ENCODE measurements at places on chromosomes 2 and 18. TPM values are rescaled to one million over a fixed set of nuclear protein-coding genes. Genes with fewer than 3 reads are reported as not detected.
A peak's percentile ranks its signal among the peaks of the same experiment; 100 is the strongest.

GRCh38 chr2:224930990-224931389 is 111.3 kb downstream of the DOCK10 start:
- no peak for DNase-seq

DNA sequence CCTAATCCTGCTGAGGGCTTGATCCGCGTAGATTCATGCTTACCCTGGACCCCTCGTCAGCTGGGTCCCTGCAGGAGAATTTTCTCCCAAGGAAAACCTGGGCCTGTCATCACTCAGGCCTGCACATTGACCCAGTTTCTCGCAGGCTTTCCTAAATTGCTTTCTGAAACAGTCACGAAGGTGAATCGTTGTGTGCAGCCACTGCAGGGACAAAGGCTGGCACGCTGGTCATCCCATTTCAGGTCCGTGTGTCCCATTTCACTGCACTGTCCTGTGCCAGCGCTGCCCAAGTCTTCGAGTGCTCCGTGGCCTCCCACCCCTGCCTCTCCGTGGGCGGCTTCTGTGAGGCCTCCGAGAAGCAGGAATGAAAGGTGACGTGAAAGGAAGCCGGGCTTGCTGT is 62.8 kb upstream of the YWHAQ start:
- no peak for DNase-seq

DNA sequence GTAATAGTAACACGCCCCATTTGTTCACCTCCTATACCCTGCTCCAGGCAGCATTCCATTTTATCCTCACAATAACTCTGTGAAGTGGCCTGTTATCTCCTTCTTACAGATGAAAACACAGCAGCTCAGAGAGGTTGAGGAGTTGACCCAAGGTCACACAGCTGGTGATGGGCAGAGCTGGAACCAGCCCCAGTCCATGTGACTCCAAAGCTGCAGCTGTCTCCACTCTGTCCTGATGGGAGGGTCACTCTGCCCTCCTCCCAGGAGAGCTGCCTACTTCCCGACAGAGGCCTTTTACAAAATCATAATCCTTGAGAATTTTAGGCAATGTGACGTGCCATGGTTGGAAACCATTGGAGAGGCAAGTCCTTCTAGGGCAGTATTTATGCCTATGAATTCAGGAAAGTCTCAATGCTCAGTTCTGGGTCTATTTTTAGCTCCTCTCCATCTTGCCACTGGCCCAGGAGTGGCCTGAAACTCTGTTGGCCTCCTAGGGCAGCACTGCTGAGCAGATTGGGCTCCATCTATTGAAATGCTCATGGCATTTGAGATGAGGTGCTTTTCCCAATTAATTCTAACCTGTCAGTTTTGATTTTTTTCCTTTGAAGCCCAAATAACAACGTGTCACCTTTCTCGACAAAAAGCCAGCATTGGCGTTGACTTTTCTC is 162.0 kb upstream of the MSH6 start:
- DNase-seq = no peak

DNA sequence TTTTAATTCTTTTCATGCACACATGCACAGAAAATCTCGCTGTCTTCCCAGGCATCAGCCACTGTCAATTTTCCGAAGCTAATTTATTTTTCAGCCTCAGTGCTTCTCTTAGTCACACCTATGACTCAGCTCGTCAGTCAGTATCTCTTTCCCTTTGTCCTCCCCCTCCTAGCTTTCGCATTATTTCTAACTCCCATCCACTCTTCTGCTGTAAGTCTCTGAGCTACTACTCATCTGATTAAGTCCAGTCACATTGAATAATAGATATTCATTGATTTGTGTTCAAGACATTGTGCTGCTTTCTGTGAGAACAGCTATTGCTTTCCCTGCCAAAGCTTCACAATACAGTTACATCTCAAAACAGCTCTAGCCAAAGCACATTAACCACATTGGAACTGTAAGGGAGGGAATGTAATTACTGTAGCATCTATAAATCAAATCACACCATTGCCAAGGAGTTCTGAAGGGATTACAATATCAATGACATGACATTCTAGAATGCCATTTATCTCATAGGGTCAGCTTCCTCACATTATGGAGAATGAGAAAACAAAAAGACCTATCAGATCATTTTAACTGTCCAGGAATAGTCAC is 89.4 kb downstream of the SCN3A start:
- DNase-seq = no peak

DNA sequence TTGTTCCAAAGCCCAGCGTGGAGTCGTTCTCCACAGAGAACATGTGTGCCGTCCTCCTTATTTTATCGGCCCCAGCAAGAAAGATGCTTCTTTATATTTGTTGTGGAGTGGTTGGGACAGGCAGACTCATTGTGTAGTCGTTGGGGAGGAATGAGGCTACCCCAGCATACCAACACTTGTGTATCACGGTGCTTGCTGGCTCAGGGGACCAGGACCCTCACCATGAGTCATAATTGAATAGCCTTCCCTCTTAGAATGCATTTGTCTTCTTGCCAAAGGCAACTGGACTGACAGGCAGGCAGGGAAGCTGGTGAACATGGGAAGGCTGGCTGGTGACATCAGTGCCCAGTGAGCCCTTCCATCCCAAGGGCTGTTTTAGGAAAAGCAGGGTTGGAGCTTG is 4.7 kb downstream of the CAPN10 start:
- DNase-seq = no peak

DNA sequence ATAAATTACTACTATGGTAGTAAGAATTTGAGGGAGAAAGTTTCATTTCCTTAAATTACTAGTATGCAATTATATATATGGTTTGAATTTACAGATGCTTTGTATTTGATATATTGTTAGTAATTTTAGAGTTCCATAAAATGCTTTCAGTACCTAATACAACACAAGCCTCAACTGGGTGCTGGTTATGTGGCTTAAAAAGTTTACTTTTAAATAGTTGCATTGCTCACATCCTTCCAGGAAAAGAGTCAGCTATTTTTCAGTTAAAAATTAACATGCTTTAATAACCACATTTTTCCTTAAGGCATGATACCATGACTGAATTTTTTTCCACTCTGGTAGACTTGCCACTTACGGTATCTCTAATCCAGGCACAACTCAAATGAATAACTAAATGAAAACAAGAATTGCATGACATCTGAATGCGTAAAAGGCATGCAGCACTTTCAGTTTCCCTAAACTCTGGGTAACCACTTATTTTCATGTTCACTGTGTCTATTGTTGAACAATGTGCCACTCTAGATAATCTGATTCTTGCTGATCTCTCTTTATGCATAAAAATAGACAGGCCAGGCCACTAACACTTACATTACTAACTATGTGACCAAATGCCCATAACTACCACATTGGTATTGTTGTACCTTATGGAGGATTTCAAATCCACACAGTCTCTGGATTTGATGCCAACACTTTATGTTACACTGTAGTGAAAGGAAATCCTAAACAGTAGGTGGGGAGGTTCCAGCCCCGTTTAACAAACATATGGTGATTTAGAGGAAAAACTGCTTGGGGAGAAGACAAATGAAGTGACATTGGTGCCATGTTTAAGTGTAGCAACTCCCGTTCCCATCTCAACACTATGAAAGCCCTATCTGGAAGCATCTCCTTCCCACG is 35.5 kb upstream of the SLC35F5 start:
- no peak for DNase-seq

DNA sequence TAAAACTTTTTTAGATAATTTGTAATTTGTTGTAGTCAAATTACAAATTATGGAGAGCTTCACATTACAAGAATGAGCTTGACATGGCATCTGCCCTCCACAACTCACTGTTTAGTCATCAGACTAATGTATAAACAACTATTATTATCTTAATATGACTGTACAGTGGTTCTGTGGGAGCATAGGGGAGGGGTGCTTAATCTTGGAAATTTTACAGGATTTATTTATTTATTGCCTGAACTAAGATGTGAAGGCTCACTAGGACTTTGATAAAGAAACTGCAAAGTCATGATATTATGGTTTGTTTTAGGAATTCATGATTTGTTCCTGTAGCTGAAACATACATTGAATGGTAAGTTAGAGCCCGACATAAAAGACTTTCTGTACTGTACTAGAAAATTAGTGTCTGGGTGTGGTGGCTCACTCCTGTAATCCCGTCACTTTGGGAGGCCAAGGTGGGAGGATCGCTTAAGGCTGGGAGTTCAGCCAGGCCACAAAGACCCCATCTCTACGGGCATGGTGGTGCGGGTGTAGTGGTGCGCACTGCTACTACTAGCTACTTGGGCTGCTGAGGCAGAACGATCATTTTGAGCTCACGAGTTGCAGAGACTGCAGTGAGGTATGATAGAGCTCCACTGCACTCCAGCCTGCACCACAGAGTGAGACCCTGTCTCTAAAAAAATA is 2.1 kb downstream of the MARCHF7 start:
- DNase-seq = no peak

DNA sequence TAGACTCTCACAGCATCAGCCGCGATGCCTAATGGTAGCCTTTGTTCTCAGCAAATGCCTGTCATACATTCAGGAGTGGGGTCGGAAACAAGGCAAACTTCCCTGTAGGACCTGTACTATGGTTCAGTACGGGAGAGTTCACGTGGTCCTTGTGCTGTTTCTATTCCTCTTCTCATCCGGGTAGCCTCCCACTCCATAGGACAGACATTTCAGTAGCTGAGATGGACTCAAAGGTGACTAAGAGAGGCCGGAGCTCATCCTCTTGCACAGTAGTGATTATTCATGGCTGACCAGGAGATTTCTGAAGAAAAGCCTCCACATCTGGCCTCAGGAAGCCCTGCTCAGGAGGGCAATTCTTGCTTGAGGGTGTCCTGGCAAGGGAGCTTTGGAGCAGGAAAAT is 117.8 kb upstream of the SPRED2 start:
- no peak for DNase-seq

DNA sequence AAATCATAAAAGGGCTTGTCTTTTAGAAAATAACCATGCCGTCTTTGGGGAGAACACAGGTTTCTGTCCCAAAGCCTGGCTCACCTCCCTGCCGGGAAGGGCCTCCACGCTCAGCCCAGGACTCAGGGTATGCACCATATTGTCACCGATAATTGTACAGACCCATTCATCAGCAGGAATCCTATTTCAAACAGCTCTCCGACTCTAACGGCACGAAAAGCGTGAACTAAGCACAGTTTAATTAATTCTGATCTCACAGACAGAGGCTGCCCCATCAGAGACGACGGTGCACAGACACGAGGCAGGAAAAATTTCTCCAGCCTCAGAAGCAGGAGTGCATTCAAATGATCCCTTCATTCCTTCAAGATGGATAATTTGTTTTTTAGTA is 276.2 kb downstream of the MYCN start:
- DNase-seq = no peak

DNA sequence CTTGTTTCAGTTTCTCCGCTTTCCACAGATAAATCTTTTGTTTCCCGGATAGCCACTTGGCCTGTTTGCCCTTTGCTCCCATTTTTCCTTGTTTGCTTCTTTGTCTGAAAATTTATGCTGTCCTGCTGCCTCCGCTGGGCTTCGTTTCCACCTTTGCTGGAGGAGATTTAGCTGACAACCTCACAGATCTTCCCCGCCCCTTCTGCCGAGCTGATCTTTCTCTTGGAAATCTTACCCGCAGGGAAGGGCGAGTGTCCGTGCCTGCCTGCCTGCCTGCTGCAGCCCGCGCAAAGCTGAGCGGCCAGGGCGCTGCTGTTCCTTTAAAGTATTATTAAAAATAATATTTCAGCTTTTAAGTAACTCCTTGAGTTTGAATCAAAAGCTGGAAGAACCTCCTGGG is 1.4 kb upstream of the XRCC5 start:
- DNase-seq = peak; percentile 54

BCL11A gene
- 59.3 TPM for total RNA-seq

CDK15 gene
- total RNA-seq = not detected

GTF2A1L gene
- total RNA-seq = not detected

CCL20 gene
- not detected for total RNA-seq
